ENCODE measurements at places on chromosomes 3 and 15.

DNA sequence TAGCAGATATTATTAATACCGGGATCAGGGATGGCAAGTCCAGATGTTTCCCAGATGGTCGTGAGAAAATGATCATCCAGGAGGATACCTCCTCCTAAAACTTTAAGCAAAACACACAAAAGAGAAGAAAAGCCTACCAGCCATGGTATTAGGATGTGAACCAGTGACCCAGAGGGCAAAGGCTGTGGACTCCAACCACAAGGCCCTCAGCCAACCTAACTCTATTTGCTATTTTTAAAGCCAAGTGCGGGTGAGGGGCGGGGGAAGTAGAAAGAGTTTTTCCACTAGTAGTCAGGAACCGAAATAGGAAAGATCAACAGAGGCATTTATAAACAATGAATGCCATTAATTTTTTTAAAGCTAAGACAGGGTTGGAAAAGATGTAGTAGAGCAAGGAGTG lies 77.4 kb downstream of the STAC start:
- DNase-seq, result no peak

DNA sequence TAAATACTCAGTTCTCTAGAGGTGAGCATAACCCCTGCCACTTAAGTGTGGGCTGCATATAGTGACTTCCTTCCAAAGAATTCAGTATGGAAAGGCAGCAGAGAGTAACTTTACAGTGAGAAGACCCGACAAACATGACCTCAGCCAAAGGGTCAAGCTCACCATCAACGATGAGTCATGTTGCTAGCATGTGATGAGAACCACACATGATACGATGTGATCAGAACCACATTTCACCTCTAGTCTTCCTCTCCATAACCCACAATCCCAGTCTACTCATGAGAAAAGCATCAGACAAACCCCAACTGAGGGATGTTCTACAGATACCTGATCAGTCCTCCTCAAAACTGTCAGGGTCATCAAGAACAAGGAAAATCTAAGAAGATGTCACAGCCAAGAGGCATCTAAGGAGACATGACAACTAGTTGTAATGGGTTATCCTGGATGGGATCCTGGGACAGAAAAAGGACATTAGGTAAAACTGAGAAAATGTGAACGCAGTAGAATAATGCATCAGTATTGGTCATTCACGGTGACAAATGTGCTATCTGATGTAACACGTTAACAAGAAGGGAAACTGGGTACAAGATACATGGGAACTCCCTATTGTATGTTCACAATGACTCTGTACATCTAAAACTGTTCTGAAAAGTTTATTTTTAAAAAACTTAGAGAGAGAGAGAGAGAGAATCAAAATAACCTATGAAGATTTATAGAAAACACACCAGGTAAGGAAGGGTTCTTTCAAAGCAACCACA lies 28.3 kb downstream of the SEC61A1 start:
- no peak for DNase-seq

GRCh38 chr3:186207515-186207914 lies 98.6 kb upstream of the ETV5 start:
- no peak for DNase-seq

GRCh38 chr3:30688776-30689641 lies 82.6 kb downstream of the TGFBR2 start:
- no peak for DNase-seq

- DNase-seq, result no peak
Observed at GRCh38 chr3:124767691-124768090, 37.4 kb downstream of the UMPS start.

- no peak for DNase-seq
Observed at GRCh38 chr15:45333550-45333949, 44.8 kb downstream of the GATM start.

GRCh38 chr3:123161167-123161566 lies 40.6 kb upstream of the SEC22A start:
- DNase-seq, result no peak
